ACHN (cell line): ENCODE measurements at places on chromosomes 3 and 15.
A peak's percentile ranks its signal among the peaks of the same experiment; 100 is the strongest.

GRCh38 chr3:154111365-154111935 lies 9.7 kb upstream of the ARHGEF26 start:
- no peak for DNase-seq

DNA sequence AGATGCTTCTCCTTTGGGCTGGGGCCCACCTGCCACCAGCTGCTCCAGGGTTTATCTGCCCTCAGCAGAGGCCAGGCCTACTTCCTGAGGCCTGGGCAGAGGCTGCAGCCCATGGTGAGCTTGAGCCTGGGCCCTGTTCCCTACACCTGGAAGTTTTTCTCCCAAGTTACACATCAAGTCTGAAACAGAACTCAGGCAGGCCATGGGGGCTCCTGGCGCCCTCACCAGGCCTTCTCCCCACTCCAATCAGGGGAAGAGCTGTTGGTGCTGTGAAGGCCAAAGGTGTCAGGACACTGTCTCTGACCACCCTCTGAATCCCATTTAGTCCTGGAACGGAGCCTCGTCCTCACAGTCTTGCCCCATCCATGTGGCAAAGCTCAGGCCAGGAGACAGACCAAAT lies 7.3 kb downstream of the VWA5B2 start:
- no peak for DNase-seq

- DNase-seq: peak; percentile 34
Measured at GRCh38 chr3:165814380-165814779, 22.8 kb downstream of the BCHE start.

- DNase-seq: no peak
Measured at GRCh38 chr3:120047686-120048085, 46.6 kb downstream of the GSK3B start.
